ENCODE measurements at places on chromosomes 16 and 17.

- no peak for DNase-seq
Observed at GRCh38 chr17:54269881-54270280, 447.2 kb downstream of the KIF2B start.

- DNase-seq, result no peak
Observed at GRCh38 chr16:48115299-48115698, 40.5 kb downstream of the ABCC12 start.

- DNase-seq, result no peak
Observed at GRCh38 chr17:11170881-11171280, 70.1 kb upstream of the SHISA6 start.

DNA sequence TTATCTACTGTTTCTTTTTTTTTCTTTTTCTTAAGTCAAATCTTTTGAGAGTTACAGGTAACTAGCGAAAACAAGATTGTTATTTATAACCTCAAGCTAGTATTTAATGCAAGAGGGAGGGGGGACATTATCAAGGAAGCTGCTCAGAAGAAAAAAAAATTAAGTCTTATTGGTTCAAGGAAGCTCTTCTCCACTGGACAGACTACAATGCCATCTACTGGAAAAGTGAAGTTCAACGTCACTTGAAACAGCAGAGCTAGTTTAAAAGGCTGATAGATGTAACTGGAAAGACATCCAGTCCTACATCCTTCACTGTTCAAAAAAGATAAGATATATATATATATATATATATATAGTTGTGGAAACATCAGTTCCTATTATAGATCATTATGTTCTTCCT is 418.0 kb upstream of the PSMD7 start:
- DNase-seq, result no peak

- DNase-seq, result no peak
Observed at GRCh38 chr17:179781-180380, 1.6 kb downstream of the DOC2B start.

- DNase-seq, result no peak
Observed at GRCh38 chr17:67050471-67051154, 6.3 kb downstream of the CACNG1 start.

DNA sequence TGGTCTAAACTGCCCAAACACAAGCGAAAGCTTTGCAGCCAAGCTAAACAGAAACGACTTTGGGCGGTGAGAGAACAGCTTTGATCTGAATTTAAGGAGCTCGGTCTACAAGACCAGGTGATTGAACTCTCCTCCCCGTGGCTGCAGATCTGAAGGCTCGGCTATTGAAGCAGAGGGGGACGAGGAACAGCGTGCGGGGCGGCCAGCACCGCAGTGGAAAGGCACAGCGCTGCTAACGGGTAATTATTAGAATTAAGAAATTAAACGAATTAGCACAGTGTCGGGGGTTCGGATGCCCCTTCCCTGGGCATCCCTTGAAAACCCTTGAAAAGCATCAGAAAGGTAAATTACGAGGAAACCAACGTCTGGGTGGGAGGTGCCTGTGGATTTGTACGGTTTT is 431 bp downstream of the TEKT3 start:
- no peak for DNase-seq

GRCh38 chr16:49416001-49416675 is 42.5 kb downstream of the C16orf78 start:
- DNase-seq, result no peak

GRCh38 chr16:11301645-11302501 is 20.7 kb upstream of the PRM1 start:
- DNase-seq, result no peak

DNA sequence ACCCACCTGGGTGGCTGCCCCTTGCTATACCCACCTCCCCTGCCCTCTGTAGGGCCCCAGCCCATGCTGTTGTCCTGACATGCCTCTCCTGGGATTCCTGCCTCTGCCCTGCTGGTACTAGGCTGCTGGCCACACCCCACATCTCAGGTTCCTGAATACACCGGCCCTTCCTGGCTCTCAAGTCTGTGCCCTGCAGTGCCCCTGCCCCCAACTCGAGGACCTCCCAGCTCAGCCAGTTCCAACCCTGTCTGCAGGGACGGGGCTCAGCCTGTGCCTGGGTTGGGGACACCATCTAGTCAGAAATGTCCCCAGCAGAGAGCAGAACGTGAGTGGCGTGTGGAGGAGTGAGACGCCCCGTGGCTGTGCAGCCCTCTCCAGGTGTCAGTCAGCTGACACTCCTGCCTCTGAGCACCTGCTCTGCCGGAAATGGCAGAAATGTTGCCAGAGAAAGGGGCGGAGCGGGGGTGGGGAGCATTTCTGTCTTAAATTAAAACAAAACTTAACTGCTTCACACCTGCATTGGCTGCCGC is 28.7 kb downstream of the ACSF3 start:
- no peak for DNase-seq

- no peak for DNase-seq
Observed at GRCh38 chr17:74008196-74008595, 195.3 kb upstream of the RPL38 start.

GRCh38 chr17:8284126-8284525 is 4.3 kb upstream of the RANGRF start:
- no peak for DNase-seq

Measured in esophagus squamous epithelium (tissue), 5 donors.